ENCODE measurements at places on chromosomes 16 and 17.

DNA sequence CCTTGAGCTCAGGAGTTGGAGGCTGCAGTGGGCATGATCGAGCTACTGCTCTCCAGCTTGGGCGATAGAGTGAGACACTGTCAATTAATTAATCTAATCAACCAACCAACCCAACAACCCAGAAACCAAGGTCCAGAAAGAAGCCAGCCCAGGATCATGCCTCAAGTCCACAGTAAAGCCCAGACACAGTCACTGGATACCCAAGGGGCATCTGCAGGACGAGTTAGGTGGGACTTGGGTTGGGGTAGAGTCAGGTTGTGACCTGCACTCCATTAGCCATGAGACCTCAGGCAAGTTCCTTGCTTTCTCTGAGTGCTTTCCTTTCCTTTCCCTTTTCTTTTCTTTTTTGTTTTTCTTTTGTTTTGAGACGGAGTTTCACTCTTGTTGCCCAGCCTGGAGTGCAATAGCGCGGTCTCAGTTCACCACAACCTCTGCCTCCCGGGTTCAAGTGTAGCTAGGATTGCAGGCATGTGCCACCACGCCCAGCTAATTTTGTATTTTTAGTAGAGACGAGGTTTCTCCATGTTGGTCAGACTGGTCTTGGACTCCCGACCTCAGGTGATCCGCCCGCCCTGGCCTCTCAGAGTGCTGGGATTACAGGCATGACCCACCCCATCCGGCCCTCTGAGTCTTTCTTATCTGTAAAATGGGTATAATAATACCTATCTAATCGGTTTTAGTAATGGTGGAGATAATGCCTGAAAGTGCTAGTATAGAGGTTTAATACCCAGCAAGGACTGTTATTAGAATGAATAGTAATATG is 3.5 kb upstream of the HSD17B1 start:
- DNase-seq: no peak

DNA sequence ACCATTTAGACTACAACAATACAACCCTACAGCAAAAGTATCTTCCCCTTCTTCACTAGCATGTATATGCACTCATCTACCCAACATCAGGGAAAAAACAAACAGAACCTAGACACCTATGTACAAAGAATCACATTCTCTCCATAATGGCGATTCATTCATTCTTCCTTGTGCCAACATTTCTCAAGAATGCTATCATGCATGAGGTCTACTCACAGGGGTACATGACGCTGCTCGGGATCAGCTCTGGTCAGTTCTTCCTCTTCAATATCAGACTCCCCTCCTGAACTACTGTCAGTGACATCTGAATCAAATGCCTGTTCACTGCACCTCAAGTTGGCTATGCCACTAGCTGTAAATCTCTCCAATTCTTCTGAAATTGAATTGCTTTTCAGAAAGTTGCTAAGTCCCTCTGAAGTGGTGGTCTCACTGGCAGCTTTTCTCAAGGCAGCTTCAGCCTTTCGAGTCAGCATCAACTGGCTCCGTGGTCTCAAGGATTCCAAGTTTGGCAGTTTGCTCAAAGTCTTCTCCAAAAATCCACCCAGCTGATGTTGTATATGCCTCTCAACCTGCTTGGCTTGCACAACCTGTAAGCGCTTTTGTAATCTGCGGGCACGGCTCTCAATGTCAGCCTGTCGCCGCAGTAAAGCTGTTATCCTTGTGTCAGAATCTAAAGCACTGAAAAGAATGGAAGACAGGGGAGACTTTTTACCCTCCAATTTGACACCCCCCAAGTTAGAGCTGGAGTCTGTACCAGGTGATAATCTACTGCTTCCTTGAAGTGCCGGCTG is 22.4 kb downstream of the KANSL1 start:
- no peak for DNase-seq

- no peak for DNase-seq
Observed at GRCh38 chr16:29315916-29316517, 90.5 kb downstream of the NPIPB11 start.

- DNase-seq: no peak
Observed at GRCh38 chr16:84959045-84959576, 52.2 kb downstream of the ZDHHC7 start.

All from CD4-positive, alpha-beta memory T cell (primary cell).